ENCODE measurements at places on chromosomes 12 and 14.
A peak's percentile ranks its signal among the peaks of the same experiment; 100 is the strongest.

GRCh38 chr12:31620311-31620710 is 29.4 kb upstream of the DENND5B start:
- DNase-seq, result peak; percentile 37

GRCh38 chr12:113056631-113057488 is at the start of gene DTX1:
DTX1 (plus strand) TSS chr12:113056730; CDS start chr12:113058193, 1,463 bp downstream.
- DNase-seq, result no peak

- DNase-seq, result peak; percentile 37
Measured at GRCh38 chr12:5715021-5715420, 230.0 kb downstream of the ANO2 start.

DNA sequence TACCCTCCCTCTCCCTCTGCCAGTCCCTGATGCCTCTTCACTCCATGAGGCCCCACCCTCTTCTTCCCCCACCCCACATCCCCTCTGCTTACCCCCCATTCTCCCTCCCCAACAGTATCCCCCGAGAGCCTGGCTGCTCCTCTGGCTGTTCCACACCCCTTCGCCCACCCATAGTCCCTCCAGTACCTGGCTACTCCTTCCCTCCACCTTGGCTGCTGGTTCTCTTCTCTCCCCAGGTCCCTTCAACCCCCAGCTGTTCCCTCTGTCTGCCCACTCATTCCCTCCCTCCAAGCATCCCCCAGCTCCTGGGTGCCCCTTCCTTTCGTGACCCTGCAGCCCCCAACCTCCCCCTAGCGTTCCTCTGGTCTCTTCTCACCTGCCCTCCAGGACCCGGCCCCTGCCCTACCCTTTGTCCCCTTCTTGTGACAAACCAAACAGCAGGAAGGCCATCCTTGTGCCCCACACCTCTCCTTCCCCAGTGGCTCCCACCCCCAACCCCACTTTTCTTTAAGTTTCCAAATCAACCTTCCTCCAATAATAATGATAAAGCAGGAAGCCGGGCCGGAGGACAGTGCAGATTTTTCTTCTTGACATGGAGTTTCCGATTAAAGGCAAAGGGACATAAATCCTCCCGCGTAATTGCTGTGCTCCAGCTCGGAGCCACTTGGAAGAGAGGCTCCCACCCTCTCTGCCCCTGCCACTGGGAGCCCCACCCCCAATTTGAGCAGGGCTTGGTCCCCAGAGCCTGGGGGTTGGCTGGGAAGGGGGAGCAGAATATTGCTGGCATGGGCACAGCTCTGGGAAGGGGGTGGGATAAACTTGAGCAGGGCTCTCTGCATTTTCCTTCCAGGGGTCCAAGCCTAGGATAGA is 40.0 kb downstream of the SMUG1 start:
- DNase-seq, result no peak

- DNase-seq, result no peak
Measured at GRCh38 chr12:119994892-119995658, 6.0 kb downstream of the BICDL1 start.

GRCh38 chr14:29494312-29494711 is 433.3 kb downstream of the PRKD1 start:
- DNase-seq, result no peak

- no peak for DNase-seq
Measured at GRCh38 chr12:129190827-129191226, 337.5 kb downstream of the GLT1D1 start.

DNA sequence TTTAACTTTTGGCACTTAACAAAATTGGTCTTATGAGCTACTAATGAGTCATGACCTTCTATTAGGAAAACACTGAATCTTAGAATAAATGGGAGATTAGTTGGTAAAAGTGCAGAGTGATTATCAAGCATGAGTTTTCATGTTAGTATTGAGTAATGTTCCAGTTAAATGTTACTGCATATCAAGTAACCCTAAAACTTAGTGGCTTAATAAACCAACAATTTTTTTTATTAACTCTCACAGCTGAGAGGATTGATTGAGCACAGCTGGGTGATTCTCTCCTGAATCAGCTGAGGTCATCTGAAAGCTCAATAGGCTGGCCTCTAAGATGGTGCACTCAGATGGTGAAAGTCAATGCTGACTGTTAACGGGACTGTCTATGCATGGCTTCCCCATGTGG is 248.6 kb downstream of the BCL11B start:
- DNase-seq, result no peak

GRCh38 chr14:104320611-104321086 is 182.3 kb downstream of the KIF26A start:
- no peak for DNase-seq

- DNase-seq, result no peak
Measured at GRCh38 chr12:19387161-19387560, 52.1 kb upstream of the AEBP2 start.

- no peak for DNase-seq
Measured at GRCh38 chr12:132451172-132451835, 38.6 kb upstream of the FBRSL1 start.

GRCh38 chr12:94427501-94428381 is 31.9 kb downstream of the CEP83 start:
- no peak for DNase-seq

- no peak for DNase-seq
Measured at GRCh38 chr14:76419399-76419798, 43.5 kb downstream of the ESRRB start.

DNA sequence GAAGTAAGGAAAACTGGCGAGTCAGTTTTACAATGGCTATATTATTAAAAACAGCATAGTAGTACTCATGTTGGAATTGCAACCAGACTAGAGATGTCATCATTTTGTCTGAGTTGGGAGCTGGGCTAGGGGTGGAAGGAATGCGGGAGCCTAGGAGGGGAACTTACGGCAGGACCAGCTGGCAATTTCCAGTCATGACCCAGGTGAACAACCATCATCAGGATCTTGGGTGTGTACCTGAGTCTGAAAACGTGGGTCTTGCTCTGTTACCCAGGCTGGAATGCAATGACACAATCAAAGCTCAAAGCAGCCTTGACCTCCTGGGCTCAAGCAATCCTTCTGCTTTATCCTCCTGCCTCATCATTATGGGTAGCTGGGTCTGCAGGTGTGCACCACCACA is 50.9 kb downstream of the ALG10B start:
- no peak for DNase-seq

DNA sequence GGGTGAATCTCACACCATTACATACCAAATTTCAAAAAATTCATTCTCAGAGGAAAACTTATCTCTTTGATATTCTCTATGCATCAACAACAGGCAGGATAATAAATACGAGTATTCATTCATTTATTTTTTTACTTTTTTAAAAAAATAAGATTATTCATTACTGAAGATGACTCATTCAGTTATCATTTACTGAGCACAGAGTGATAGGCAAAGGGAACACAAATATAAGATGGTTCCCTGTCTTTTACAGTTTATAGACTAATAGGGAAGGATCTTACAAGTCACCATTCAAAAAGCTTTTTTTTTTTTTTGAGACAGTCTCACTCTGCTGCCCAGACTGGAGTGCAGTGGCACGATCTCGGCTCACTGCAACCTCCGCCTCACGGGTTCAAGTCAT is 5.0 kb upstream of the PABPN1 start:
- DNase-seq, result no peak

- DNase-seq, result no peak
Measured at GRCh38 chr12:47012552-47012951, 66.9 kb upstream of the PCED1B start.

GRCh38 chr12:67592228-67593011 is 56.1 kb upstream of the DYRK2 start:
- DNase-seq, result peak; percentile 2

GRCh38 chr12:12684375-12685106 is 11.4 kb downstream of the GPR19 start:
- DNase-seq, result peak; percentile 24

- DNase-seq, result no peak
Measured at GRCh38 chr14:91364524-91365270, 52.9 kb downstream of the CCDC88C start.

DNA sequence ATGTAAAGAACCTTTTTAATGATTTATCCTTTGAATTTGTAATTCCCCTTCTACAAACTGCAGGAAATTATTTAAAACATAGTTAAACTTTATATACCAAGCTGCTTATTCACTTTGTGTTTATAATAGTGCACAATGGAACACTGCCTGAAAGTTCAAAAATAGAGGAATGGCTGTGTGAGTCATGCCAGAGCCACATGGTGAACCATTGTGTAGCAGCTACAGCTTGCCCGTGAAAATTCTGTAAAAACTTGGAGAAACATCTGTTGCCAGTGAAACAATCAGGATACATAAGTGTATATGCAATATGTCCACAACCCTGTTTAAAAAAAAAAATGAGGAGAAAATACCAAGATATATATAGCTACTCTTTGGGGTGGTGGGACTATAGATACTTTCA is 59.5 kb downstream of the VEZT start:
- DNase-seq, result no peak

GRCh38 chr14:69617796-69618195 is 6.4 kb downstream of the SUSD6 start:
- no peak for DNase-seq

DNA sequence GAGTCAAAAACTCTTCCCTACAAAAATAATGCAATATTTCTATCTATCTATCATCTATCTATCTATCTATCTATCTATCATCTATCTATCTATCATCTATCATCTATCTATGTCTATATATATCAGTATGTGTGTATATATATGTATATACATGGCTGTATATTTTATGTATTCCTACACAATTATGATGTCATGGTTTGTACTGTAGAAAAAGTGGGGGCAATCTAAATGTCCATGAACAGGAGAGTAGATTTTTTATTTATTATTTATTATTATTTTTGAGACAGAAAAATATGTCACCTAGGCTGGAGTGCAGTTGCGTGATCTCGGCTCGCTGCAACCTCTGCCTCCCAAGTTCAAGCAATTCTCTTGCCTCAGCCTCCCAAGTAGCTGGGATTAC is 45.6 kb upstream of the BICD1 start:
- no peak for DNase-seq
